Forelimb muscle (tissue), 1 donor: ENCODE measurements at places on chromosomes 7 and 10. TPM values are rescaled to one million over a fixed set of nuclear protein-coding genes. Genes with fewer than 3 reads are reported as not detected.

MASTL gene
- 5.3 TPM for polyA plus RNA-seq

POP7 gene
- polyA plus RNA-seq, result 21.0 TPM

CFTR gene
- polyA plus RNA-seq, result 0.43 TPM

GIMAP7 gene
- 9.3 TPM for polyA plus RNA-seq

AP4M1 gene
- polyA plus RNA-seq, result 22.0 TPM

ZNF25 gene
- polyA plus RNA-seq, result 14.0 TPM

CAV1 gene
- polyA plus RNA-seq, result 162 TPM

PRSS1 gene
- polyA plus RNA-seq, result not detected

ANLN gene
- polyA plus RNA-seq, result 18.1 TPM

ZNF22 gene
- 42.4 TPM for polyA plus RNA-seq
